ENCODE measurements at places on chromosomes 5 and 9.

DNA sequence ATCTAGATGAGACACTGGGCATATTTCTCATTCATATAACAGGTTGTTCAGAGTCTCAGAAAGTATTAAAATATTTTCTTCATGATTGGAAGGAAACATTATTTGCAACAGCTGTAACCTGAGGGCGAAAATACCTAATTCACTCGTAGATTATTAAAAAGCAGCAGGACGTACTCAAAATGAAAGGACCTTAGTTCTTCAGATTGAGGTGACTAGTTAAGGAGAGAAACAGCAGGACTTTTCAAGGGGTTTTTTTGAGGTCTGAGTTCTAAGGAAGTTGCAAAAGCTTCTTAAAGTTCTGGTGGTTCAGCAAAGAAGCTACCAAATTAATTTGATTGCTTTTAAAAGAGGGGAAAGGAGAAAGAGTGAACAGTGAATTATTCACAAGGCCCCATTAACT is 174.9 kb downstream of the TMEM161B start:
- DNase-seq: no peak

DNA sequence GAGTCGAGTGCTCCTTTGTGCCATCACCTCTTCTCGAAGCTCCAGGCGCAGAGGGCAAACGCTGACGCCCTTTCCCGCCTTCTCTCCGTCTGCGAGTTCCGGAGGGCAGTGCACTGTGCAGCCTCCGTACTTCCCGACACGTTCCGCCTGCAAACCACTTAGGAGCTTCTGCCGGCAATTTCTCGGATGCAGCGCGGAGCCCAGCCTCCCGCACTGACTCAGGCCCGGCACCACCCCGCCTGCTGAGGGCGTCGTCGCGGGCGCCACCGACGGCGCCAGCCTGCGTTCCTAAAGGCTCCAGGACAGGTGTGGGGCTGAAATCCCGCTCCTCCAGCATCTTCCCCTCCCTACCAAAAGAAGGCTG is 9.3 kb upstream of the TRIM36 start:
- no peak for DNase-seq

GRCh38 chr9:22147813-22148527 is 138.9 kb upstream of the CDKN2B start:
- DNase-seq: no peak

DNA sequence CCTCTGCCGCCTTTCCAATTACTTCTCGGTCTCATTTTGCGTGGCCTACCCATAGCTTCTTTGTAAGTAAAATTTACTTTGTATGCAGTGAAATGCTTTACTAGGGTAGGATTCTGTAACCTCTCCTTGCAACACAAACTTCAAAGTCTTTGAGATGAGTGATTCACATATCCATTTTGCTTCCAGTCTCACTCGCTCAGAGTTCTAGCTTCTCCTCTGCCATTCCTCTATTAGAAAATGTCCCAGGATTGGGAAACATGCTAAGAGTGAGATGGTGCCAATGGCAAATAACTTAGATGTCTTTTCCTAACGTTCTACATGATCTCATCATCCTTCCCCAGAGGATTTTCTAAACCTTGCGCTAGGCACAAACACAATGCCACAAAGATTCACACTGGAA is 270.5 kb upstream of the SLC30A5 start:
- no peak for DNase-seq

- DNase-seq: no peak
Measured at GRCh38 chr5:80573062-80573461, 3.0 kb upstream of the ANKRD34B start.

GRCh38 chr9:112754578-112754977 is 4.0 kb downstream of the SNX30 start:
- no peak for DNase-seq

DNA sequence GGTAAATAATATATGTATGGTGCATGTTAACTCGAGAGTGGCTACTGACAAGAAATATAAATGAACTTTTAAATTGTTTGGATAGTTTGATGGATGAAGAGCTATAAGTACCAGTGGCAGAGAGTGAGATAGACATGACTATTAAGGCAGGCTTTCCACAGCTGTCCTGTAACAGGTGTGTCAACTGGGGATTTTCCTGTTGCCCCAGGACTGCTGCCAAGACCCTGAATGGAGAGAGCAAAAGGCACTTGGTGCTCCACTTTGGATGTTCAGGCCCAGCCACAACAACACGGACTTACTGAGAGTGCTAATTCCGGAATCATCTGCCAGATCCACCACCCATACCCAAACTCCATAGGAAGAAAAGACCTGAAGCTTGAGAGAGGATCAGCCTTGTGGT is 215.1 kb downstream of the SEC61B start:
- no peak for DNase-seq

- DNase-seq: no peak
Measured at GRCh38 chr9:18350036-18350435, 123.9 kb upstream of the ADAMTSL1 start.

GRCh38 chr5:35665096-35665495 is 47.4 kb downstream of the SPEF2 start:
- no peak for DNase-seq

GRCh38 chr9:9620736-9621135 is 992.1 kb downstream of the PTPRD start:
- no peak for DNase-seq

GRCh38 chr5:124748687-124749594 is 2.5 kb upstream of the ZNF608 start:
- DNase-seq: no peak

DNA sequence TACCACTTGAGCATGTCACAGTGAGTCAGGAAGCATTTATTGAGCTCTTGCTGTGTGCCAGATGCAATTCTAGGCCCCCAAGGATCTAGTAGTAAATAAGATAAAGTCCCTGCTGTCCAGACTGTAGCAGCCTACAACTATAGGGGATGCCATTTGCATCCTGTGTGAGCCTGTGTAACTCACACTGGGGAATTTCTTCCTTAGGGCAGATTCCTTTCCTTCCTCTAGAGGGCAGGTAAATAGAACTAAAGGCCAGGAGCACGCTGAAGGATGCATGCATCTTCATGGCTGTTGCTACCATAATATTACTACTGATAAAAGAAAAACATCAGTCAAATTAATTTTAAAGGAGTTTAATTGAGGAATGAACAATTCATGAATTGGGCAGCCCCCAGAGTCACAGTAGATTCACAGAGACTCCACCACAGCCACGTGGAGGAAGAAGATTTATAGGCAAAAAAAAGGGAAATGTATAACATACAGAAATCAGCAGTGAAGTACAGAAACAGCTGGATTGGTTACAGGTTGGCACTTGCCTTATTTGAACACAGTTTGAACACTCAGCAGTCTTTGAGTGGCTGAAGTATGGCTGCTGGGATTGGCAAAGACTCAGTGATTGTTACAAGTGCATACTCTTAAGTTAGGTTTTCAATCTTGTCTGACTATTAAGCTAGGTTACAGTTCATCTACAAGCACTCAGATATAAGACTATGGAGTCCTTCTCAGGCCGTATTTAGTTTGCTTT is 98.9 kb downstream of the ACTL7B start:
- no peak for DNase-seq

GRCh38 chr5:52887066-52887465 is 99.3 kb downstream of the ITGA1 start:
- no peak for DNase-seq

DNA sequence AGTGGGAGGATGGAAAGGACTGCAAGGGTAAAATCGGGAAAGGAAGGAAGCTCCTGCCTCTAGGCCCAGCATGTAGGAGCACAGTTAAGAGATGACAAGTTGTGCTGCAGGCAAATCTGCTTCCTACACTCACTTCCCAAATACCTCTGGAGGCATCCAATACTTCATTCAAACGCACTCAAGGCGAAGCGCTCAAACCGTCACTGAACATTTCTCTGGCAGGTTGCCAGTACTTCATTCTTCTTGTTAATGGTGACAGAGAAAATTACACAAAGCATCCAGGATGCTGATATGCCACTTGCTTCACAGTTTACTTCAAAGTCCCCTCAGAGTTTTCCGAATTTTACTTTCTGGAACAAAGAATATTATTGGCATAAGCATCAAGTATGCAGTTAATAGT is 59.8 kb downstream of the NREP start:
- no peak for DNase-seq
